ENCODE measurements at places on chromosomes 11 and 22. TPM values are rescaled to one million over a fixed set of nuclear protein-coding genes. Genes with fewer than 3 reads are reported as not detected.
A peak's percentile ranks its signal among the peaks of the same experiment; 100 is the strongest.

TPBGL gene
- 0.36 TPM for total RNA-seq

EMID1 gene
- 1.2 TPM for total RNA-seq

TM7SF2 gene
- total RNA-seq, result 5.2 TPM

ABCG4 gene
- total RNA-seq, result 0.45 TPM

NXPE4 gene
- not detected for total RNA-seq

DNA sequence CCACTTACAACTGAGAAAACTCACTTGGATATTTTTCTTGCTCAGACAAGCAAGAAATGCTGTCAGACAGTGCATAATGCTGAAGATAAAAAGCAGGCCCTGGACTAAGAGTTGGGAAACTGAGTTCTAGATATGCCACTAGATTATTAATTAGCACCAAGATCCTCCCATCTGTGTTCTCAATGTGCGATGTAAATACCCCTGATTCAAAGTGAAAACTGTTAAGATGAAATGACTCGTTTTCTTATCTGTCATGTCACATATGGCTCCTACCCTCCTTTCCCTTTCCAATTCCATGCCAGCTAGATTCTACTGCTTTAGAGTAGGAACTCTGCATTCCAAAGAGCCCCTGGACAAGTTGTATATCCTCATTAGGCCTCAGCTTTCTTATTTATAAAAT, 88.9 kb upstream of the CLNS1A start:
- H3K27me3 ChIP-seq, result no peaks in the 10 kb centered on the region
- no peak overlapping the region for H3K4me3 ChIP-seq
- H3K36me3 ChIP-seq, result peaks cover 4% of the 10 kb centered on the region
- DNase-seq, result no peak

DNA sequence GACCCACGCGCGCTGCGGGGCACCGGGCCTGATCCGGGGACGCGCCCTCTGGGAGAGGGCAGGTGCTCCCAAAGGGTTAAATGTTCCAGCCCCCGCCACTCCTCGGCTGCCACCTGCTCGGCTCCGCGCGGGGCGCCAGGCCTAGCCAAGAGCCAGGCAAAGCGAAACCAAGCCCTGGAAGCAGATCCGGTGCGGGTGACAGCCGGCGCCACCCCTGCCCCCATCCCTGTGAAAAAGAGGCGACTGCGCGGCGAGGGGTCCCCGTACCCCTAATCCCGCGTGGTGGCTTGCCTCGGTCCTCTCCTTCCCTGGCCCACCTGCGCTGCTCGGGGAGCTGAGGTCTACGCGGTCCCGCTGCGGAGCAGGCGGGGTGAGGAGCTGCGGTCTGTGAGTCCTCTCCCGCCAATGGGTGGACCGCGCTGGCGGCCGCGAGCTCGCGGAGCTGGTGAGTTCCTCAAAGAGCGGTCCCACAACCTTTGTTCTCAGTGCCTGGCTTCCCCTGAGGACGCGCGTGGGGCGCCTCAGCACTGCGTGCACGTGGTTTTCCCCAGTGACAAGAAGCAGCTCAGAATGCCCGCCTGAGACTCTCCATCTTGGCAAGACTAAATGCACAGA, at the start of gene ME3:
ME3 (minus strand) TSS at position 610 of the 615 bp plus-strand sequence.
- H3K4me1 ChIP-seq, result no peaks in the 10 kb centered on the region
- H3K36me3 ChIP-seq, result no peaks in the 10 kb centered on the region
- H3K27ac ChIP-seq, result peak within 1 kb of the TSS; percentile 92
- H3K27me3 ChIP-seq, result no peaks in the 10 kb centered on the region
- peak; percentile 90 for DNase-seq

GRCh38 chr11:35621620-35622019, 3.4 kb downstream of the FJX1 start:
- DNase-seq, result no peak
- H3K36me3 ChIP-seq, result no peaks in the 10 kb centered on the region
- H3K27ac ChIP-seq, result no peak overlapping the region
- no peak overlapping the region for H3K4me3 ChIP-seq

DNA sequence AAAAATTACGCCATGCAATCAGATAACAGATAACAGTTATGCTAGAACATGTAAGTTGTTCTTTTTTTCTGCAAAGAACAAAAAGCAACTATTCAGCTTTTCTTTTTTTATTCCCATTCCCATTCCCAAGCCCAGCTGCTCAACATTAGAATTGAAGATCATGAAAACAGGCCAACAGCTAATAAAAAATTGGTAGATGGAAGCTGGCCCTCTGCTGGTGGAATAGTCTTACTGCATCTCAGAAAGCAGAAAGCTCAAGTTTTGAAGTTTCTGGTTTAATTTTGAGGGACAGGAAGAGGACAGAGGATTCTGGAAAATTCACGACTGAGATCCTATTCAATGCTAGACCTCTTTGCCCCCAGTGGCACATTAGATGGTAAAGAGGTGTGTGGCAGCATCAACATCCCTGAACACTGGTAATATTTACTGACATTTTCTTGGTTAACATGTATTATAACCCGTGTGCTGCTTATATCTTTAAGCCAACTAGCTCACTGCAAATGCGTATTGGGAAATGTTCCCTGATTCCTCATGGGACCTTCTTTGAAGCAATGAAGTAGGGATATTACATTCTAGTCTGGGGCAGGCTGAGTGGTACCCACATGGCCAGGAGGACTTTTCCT, 591.2 kb downstream of the OPCML start:
- H3K27ac ChIP-seq, result no peak overlapping the region
- no peak overlapping the region for H3K4me3 ChIP-seq
- no peak for DNase-seq
- no peaks in the 10 kb centered on the region for H3K36me3 ChIP-seq
- H3K4me1 ChIP-seq, result no peaks in the 10 kb centered on the region

GRCh38 chr22:45061332-45061731, 51.5 kb upstream of the PHF21B start:
- no peaks in the 10 kb centered on the region for H3K36me3 ChIP-seq
- H3K4me1 ChIP-seq, result no peaks in the 10 kb centered on the region
- no peak overlapping the region for H3K4me3 ChIP-seq
- H3K27me3 ChIP-seq, result no peaks in the 10 kb centered on the region
- no peak for DNase-seq

GRCh38 chr22:32808038-32808445, 6.5 kb downstream of the TIMP3 start:
- H3K27ac ChIP-seq, result no peak overlapping the region
- H3K4me1 ChIP-seq, result no peaks in the 10 kb centered on the region
- no peak for DNase-seq
- H3K4me3 ChIP-seq, result no peak overlapping the region
- no peaks in the 10 kb centered on the region for H3K27me3 ChIP-seq

- no peaks in the 10 kb centered on the region for H3K27me3 ChIP-seq
- no peak overlapping the region for H3K27ac ChIP-seq
- no peak overlapping the region for H3K4me3 ChIP-seq
These were observed 15.5 kb downstream of the ARVCF start for GRCh38 chr22:20001082-20001638.

DNA sequence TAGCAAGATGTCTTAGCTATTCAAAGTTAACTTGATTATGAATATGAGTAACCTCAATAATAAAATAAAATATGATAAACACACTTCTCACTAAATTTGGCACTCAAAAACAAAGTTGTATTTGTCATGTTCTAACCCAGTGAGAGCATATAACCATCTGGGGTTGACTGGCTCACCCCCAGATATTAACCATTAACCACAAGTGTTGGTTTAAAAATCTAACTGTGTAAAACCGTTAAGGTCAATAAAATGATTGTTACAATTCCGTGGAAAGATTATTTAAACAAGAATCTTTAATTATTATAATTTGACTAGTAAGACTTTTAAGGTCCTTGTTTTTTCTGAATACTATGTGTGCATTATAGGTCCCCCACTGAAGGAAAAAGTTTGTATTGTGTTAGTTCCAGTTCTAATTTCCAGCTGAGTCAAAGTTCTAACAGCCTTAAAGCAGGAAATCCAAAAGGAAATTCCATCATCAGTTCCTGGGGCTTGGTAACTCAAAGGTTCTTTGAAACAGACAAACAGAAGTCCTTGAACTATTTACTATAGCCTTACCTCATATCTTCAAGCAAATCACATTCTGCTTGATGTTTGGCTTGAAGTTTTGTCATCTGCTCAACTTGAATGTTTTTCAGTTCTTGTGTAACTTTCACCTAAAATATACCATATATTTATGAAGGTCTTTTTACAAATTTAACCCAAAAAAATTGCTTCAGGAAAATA, 2.5 kb downstream of the FCHSD2 start:
- H3K4me3 ChIP-seq, result peak overlapping the region; percentile 85
- H3K4me1 ChIP-seq, result no peaks in the 10 kb centered on the region
- no peak for DNase-seq
- no peaks in the 10 kb centered on the region for H3K36me3 ChIP-seq
- no peak overlapping the region for H3K27ac ChIP-seq
- H3K27me3 ChIP-seq, result no peaks in the 10 kb centered on the region
